ENCODE measurements at places on chromosomes 11 and 22. TPM values are rescaled to one million over a fixed set of nuclear protein-coding genes. Genes with fewer than 3 reads are reported as not detected.

The MUC2 gene
- total RNA-seq, result not detected

The PLAAT5 gene
- total RNA-seq, result 1.1 TPM

DNA sequence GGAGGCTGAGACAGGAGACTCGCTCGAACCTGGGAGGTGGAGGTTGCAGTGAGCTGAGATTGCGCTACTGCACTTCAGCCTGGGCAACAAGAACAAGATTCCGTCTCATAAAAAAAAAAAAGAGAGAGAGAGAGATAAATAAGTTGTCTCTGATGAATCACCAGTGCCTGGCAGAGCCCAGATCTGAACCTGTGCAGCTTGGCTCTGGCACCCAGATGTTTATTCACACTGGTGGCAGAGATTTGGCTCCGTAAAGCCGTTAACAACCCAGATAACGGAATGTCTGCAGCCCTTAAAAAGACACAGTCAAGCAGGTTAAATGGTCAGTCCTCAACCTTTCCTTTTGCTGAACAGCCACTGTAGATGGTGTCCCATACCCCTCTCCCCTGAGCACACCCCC is 33.5 kb upstream of the RTL6 start:
- DNase-seq, result peak; percentile 1

DNA sequence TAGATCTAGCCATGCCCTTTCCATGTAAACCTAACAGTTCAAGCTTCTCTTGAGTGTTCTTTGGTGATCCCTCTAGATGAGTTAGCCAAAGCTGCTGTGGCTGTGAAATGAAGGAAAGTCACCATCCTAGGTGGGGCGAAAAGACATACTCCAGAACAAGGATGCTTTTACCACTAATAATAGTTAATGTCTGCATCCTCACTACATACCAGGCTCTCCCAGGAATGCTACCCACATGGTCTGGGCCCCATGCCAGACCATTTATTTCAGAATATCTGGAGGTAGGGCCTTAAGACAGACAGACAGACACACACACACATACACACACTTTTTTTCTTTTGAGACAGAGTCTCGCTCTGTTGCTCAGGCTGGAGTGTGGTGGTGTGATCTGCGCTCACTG is 14.7 kb downstream of the ABTB2 start:
- DNase-seq, result no peak

DNA sequence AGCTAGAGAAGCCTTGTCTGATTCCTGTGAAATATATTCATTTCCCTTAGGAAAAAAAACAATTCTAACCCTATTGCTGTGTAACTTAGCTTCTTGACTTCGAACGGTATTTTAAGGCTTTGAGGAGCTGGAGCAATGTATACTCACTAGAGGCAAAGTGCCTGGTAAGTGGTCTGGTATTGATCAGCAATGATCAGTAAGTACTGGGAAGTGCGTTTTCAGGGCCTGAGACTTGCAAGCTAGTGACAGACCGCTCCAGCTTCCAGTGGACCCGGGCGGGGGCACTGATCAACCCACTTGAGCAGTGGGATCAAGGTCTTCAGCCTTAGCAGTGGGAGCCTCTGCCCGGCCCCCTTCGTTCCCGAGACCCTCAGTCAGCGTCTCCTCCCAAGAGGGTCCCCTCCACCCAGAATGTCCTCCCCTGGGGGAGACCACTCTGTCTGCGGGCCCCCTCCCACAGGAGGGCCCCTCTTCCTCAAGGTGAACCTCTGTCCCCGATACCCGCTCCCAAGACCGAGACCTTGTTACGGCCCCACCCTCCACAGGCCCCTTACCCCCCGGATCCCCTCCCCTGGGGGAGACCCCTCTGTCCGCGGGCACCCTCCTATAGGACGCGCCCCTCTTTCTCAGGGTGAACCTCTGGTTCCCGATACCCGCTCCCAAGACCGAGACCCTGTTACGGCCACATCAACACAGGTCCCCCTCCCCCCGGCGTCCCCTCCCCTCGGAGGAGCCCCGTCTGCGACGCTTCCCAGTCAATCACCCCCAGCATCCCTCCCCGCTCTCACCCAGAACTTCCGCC is 452 bp upstream of the ATXN10 start:
- DNase-seq, result no peak

- DNase-seq, result no peak
Measured at GRCh38 chr11:776561-777287, 563 bp downstream of the GATD1 start.

DNA sequence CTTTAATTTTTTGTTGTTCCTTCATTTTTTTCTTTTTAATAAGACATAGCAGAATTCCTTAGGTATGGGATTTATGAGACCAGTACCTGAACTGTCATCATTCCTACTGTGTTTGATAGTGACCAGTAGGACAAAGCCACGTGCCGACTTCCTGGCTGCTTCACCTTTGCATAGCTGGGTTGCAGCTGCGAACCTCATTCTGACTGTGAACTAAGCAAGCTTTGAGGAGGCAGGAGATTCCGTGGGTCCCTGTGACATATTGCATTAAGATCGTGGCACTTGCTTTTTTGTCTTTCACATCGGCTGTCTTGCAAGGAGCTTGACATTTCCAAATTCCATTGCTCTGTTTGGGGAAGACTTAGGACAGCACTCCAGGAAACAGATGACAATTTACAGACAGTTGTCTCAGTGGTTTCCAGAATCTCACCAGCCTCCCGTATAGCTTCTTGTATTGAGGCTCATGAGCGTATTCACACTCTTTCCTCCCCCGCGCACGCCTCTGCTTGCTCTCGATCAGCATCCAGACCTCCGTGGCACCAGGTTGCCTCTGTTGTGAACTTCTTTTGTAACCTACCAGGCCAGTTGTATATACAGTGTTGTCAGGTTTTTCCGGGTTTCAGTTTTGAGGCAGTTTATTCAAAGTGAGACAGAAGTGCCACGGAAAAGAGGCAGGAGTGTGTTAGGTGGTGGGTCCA is 101.7 kb downstream of the CWC15 start:
- no peak for DNase-seq

DNA sequence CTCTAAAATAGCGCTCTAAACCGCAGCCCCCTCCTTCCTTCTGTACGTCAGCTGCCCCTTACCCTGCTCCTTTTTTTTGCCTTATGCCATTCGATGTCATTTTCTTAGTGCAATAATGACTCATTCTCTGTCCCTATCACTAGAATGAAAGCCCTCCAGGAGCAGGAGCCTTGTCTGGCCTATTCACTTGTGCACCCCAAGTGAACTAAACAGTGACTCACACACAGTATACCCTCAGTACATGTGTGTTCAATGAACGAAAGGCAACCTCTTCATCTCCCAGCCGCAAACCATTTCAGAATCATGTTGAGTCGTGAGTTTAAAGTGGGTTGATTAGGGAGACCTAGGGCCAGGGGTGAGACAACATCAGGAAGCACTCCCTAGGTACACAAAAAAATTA is 50.7 kb upstream of the SPATA19 start:
- no peak for DNase-seq

DNA sequence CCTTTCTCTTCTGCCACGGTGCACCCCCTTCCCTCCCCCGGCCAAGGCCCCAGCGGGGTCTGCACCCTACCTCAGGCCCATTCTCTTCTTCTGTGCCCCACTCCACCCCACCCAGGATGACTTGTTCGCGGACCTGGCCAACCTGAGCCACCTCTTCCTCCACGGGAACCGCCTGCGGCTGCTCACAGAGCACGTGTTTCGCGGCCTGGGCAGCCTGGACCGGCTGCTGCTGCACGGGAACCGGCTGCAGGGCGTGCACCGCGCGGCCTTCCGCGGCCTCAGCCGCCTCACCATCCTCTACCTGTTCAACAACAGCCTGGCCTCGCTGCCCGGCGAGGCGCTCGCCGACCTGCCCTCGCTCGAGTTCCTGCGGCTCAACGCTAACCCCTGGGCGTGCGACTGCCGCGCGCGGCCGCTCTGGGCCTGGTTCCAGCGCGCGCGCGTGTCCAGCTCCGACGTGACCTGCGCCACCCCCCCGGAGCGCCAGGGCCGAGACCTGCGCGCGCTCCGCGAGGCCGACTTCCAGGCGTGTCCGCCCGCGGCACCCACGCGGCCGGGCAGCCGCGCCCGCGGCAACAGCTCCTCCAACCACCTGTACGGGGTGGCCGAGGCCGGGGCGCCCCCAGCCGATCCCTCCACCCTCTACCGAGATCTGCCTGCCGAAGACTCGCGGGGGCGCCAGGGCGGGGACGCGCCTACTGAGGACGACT is 15.9 kb downstream of the RTN4RL2 start:
- DNase-seq, result no peak

- no peak for DNase-seq
Measured at GRCh38 chr11:38824573-38824972, 2226.5 kb upstream of the RAG2 start.

All from lower leg skin (tissue), 4 donors.